Left lung (tissue), 14 donors: ENCODE measurements at places on chromosomes 7 and 10.

DNA sequence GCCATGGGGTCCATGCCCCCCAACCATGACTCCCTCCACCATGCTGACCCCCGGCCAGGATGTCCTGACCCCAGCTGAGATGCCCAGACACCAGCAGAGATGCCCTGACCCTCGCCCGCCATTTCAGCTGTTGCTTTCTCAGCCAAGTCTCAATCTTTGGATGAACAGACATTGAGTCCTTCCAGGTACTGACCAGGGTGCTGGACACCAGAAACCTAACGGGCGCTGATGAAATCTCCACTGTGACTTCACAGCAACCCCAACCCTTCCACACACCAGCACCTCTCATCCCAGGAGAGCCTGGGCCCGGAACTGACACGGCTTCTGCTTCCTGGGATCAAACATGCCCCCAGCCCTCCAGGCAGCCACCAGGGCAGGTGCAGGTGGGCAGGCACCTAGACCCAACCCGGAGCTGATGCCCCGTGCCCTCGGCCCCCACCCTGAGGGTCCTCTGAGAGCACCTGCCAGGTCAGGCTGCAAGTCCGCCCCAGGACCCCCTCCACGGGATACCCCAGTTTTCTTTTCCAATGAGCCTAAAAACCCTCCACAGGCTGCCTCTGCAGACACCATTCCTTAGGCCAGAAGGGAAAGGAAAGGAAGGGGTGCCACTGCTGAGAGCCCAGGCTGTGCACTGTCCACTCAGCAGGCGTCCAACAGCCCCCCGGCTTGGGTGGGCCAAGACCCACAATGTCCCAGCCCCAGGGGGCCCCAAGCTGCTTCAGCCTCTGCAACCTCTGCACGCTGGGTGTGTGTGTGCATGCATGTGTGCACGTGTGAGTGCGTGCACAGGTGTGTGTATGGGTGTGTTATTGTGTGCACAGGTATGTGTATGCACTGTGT, 43.4 kb upstream of the PDGFA start:
- DNase-seq = peak; percentile 68

DNA sequence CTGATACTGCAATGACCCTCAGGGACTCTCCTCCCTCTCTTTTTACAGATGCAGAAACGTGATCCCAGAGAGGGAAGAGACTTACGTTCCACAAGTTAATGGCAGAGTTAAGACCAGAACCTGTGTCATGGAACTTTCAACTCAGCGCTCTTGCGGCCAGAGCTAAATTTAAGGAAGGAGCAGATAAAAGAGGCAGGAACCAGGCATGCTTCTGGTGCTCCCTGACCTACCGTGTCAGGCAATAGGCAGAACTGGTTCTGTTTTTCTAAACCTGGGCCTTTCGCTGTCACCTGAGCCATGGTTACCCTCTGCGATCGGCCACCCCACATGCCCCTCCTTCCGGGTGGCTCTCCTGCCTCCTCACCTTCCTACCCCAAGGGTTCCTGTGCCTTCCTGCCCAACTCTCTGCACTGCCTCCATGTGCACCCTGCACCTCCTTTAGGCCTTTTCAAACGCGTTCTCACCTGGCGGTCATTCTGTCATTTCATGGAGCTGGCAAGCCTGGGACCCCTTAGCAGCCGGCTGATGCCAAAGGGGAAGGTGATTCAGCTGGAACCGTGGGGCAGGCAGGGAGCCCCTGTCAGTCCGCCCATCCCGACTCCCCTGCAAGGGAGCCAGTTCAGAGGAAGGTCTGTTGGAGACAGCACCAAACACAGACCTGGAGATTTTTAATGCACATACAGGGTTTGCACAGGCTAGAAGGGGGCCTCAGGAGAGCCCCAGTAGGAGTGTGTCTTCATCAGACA, 7.7 kb upstream of the GBX1 start:
- no peak for DNase-seq

DNA sequence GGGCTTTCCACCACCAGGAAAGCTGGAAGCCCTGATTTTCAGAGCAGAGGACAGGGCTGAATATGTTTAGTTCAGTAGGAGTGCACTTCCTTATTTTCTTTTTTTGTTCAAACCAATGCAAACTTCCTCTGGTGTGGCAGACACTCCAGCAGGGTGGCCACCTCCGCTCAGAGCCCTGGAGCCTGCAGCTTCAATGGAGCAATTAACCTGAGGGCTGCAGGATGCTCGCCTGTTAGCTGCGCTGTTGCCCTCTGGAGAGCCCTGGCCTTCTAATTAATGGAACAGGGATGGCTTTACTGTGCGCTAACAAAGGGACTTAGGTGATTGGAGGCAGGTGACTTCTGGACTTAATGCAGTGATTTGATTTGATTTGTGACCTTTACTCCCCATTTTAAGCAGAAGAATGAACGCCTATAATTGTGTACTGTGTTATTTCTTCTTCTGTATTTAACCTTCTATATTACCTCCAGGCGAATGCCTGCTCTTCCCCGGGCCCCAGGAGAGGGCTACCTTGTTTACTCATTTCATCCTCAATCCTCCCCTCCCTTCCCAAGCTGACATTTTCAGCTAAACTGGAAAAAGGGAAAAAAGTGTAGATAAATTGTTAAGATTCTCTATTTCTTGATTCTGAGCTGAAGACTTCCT, 123.0 kb upstream of the CTBP2 start:
- DNase-seq = no peak

GRCh38 chr7:123845823-123846216, 851 bp downstream of the HYAL4 start:
- no peak for DNase-seq

GRCh38 chr10:133258818-133259601, 17.7 kb downstream of the ADAM8 start:
- DNase-seq = peak; percentile 93

DNA sequence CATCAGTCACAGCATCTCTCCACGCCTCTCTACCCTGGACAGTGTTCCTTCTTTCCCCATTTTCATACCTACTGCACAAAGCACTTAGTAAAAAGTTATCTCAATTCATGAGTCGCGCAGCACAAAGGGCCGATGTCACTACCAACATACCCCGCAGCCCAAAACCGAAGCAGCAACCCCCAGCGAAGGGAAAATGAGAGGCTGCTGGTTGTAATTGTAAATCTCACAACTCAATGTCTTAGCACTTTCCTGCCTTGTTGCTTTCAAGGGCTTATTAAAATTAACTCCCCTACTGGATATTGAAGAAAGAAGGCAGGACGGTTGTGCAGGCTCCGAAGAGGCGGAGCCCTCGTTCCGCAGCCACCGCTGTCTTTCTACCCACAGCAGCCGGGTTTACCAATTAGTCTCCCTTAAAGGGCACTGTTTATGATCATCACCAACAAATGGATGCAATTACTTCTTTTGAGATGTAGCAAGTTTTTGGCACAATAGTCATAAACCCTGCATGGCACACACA, 6.5 kb downstream of the DIP2C start:
- DNase-seq = no peak

DNA sequence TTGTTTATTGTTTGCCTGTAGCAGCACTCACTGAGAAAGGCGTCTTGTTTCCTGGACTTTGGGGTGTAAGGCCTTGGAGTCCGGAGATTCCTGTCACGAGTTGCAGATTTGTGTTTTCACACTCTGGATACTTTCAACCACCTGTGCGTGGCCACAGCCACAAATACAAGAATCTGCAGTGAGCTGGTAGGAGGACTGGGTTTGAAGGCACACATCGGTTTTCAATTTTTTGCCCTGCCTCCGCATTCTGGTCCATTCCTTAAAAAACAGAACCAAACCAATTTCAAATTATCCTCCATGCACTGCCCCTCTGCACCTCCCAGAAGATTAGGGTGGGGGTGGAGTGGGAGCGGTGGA, 619 bp downstream of the EXOC4 start:
- DNase-seq = peak; percentile 13

DNA sequence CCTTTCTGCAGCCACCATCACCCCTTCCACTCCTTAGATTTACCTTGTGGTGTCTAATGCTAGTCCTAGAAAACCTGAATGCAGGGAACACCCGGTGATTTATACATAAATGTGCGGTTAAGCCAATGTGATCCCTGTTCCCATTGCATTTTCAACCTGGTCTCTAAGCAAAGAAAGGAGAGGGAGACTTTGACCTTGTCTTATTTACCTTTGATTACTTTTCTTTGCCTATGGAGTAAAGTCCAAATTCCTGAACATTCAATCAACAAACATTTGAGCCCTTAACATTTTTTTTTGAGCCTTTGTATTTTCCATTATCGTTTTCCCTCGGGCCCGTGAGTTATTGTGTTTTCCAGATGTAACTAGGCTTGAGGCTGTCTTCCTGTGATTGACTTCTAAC, 233.9 kb downstream of the ZNF248 start:
- no peak for DNase-seq

DNA sequence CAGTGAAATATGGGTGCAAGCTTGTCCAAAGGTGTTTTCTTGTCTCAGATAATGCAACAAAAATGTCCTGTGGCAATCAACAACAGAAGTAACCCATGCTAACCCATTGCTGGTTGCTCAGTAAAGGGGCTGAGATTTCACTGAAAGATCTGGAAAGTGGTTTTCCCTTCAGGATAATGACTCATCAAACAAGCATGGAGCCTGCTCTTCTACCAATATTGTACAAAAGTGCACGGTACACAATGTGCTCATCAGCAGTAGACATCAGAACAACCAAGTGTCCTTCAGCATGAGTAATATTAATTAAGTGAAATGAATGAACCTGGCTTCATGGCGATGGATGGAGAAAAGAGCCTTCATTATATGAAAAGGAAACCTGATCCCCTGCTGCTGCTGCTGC, 287.1 kb upstream of the NEBL start:
- DNase-seq = no peak

- DNase-seq = no peak
These were observed 124.2 kb upstream of the MKLN1 start for GRCh38 chr7:131203291-131203976.

DNA sequence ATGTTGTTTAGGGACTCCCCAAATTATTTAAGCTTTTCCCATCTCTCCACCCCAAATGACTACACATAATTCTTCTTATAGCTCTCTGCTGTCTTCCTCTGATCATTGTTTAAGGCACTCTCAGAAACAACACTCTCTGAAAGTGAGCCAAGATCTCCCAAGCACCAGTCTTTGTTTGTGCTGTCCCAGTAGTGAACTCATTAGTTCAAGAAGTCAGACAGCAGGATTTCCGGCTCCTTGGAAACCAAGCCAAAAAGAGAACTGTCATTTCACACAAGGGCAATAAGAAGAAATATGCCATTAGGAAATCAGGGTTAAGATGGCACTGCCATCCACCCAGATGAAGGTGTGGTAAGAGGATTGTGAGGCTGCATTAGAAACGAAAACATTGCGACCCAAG, 83.1 kb downstream of the FZD1 start:
- no peak for DNase-seq

- no peak for DNase-seq
These were observed 15.4 kb upstream of the GRB10 start for GRCh38 chr7:50798126-50798525.

DNA sequence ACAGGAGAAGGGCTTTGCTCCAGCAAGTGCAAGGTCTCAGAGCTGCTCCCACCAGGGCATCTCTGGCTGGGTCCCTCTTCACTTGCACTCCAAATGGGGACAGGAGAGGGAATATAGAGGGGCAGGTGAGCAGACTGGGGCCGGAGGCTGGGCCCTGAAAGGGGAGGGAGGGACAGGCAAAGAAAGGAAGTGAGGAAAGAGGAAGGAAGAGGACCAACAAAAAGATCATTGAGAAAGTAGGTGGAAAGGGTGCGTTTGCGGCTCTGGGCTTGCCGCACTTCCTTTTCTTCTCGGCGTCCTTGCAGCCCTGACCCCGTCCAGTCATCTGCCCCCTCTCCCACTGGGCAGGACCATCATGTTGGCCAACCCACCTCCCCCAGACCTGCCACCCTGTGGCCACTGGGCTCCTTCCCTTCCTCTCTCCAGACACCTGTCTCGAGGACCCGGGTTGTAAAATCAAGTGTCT, 14.0 kb downstream of the ITPRIP start:
- DNase-seq = no peak

DNA sequence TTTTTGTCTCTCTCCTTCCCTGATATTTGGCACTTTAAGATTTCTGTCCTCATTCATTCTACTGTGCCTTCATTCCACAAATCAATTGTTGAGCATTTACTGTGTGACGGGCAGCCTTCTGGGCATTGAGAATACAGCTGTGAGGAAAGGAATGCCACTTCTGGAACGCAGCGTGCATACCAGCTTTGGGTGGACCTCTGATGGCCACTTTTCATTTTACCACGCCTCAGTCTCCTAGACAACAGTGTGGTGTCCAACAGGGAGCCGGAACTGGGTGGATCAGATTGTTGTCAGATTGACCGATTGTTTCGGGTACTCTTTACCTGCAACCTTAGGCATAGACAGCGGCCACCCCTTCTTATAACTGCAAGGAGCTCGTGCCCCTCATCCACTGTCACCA, 222.7 kb upstream of the DPP6 start:
- no peak for DNase-seq

DNA sequence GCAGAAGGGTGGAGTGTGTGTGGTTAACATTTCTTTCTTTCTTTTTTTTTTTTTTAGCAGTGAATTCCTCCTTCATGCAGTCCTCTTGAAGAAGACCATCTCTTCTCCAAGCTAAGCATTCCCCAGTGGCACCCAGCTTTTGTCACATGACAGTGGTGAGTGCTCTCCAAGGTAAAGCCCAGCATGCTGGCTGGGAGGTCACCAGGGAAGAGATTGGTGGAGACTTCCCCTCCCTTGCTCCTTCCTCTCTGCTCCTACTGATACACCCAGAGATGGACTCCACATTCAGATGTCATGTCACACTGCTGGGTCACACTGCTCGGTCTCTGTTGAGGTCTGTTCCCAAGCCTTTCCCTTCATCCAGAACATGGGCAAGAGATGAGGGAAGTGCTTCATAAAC, 55.3 kb downstream of the FRMPD2 start:
- DNase-seq = no peak

- no peak for DNase-seq
These were observed 566.4 kb upstream of the POT1 start for GRCh38 chr7:125495997-125496396.

- DNase-seq = no peak
These were observed 100.1 kb downstream of the GPAM start for GRCh38 chr10:112083472-112083871.

GRCh38 chr7:20700453-20701227, 85.2 kb downstream of the ABCB5 start:
- DNase-seq = no peak

GRCh38 chr7:128352636-128353035, 8.9 kb downstream of the PRRT4 start:
- DNase-seq = no peak

- no peak for DNase-seq
These were observed 18.8 kb downstream of the TMEM196 start for GRCh38 chr7:19754521-19755116.

DNA sequence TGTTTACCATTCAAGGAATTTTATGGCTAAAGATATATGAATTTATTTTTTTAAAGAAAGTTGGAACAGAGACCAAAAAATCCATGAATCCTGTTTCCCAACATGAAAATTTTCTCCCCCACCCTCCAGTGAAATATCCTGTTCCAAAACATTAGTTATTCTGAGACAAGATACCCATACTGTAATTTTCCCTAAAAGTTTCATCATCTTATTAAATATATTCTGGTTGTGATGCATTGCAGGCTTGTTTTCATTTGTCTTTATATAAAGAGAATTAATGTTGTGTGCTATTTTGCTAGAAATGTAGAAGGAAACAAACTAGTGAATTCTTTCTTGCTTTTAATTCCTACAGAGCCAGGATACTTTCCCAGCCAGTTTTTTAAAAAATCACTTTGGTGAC, 106.6 kb downstream of the EXOC4 start:
- no peak for DNase-seq

- DNase-seq = no peak
These were observed 86.3 kb upstream of the CAPZA2 start for GRCh38 chr7:116776046-116776445.

GRCh38 chr10:58741673-58742072, 229.0 kb downstream of the BICC1 start:
- no peak for DNase-seq
